Right cardiac atrium (tissue), 5 donors: ENCODE measurements at places on chromosomes 7 and 10. TPM values are rescaled to one million over a fixed set of nuclear protein-coding genes. Genes with fewer than 3 reads are reported as not detected.

The GPR37 gene
- 0.09 TPM for polyA plus RNA-seq

The UCN3 gene
- not detected for polyA plus RNA-seq

DNA sequence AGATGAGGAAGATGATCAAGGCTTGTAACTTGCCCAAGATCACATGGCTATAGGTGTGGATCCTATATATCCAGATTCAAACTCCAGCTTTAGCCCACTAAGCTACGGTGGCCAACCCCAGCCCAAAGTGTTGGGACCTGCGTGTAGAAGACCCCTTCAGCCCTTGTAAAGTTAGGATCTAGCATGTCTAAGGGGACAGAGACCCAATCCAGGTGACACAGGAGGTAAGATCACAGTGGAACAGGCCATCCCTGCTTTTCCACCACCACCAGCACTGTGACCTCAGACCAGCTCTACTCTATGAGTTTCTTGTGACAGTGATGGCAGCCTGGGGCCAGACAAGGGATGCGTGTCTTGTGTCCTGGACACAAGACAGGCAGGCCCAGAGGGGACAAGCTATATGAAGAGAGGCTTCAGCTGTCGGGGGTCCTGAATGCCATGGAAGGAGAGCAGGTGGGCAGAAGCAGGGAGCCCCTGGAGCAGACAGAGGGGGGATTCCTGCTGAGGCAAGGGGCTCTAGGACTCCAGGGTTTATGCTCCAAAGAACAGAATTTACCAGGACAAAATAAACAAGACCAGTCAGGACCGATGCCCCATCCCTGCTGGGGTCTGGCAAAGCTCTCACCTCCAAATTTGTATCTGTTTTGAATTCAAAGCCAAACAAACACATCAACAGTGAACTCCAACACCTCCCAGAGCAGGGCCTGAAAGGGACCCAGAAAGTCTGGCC, 10.4 kb downstream of the GPRIN2 start:
- no peak for DNase-seq

GRCh38 chr7:131673576-131673975, 117.1 kb upstream of the PODXL start:
- no peak for DNase-seq

DNA sequence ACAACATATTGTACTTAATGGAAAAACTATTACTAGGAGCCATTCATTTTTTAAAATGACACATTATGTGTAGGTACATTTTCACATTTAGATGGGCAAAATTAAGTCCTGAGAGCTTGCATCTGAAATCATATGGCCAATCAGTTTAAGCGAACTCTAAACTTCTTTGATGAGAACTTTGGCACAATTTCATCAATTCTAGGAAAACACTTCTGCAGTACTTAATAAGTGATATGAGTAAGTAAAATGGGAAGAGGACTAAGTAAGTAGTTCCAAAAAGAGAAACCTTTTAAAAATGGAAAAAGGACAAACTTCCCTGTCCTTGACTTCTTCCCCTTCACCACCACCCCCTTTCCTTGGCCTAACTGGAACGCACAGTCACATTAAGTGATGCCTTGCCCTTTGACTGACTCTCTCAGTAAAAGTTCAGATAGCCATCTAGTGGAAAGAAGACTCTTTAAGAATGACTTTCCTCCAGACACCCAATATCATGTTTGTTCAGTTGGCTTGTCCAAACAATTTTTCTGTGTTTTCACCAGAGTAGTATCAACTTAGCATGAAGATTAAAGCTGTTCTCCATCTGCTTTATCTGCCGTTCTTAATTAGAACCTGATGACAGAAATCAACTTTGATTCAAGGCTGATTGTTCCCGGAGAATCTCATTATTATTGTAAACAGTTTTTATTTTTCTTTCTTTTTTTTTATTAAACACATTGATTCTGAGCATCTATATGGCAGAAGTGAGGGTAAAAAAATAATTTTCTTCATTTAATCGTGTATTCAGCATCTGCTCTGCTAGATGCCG, 45.1 kb downstream of the CNNM2 start:
- no peak for DNase-seq

DNA sequence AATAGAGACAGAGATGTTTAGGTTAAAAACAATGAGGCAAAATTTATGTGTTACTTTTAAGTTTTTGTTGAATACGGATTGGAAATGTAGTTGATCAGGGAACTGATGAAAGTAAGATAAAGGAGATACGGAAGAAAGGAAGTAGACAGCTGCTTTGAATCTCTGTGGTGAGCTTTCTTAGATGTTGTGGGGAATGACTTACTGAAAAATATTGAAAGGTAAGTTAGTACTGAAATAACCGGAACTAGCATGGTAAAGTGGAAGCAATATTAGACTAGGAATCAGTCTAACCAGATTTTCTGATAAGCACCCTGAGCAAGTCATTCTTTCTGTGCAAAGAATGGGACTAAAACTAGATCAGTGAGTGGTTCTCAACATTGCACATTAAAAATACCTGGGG, 34.8 kb downstream of the LUC7L2 start:
- DNase-seq, result no peak

DNA sequence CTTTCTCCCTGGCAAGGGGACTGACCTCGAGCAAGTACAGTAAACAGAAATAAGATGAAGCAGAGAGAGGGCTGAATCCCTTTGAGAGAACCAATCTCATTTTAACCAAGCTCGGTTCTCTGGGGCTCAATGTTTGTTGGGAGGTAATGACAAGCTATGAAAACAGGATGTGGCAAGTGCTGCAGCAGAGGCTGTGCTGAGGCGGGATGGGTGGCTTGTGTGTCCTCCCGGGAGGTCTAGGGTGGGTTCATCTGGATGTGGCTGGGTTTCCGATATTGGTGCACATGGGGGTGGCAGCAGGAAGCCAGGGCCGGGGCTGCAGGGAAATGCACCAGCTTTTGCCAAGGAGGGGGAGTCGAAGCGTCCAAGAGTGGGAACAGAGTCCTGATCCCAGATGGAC, 84.5 kb downstream of the AOAH start:
- no peak for DNase-seq
